ENCODE measurements at places on chromosomes 3 and 15.

GRCh38 chr3:133940536-133940935 is 44.9 kb upstream of the RAB6B start:
- DNase-seq = no peak

DNA sequence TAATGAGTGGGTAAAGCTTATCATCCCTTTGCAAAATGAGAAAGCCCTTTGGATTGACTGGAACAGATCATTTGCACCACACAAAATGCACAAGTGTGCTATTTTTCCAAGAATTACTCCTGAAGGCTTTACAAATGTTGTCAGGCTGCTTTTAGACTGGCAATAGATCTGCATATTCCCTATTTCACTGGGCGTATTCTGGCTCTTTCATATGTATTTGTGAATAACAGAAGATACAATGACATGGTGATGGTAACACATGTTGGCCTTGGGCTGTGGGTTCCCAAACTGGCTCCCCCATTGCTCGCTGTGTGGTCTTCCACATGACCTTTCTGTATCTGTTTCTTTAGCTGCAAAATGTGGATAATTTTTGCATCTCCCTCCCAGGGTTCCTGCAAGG is 303.4 kb upstream of the CHRM5 start:
- DNase-seq = no peak

DNA sequence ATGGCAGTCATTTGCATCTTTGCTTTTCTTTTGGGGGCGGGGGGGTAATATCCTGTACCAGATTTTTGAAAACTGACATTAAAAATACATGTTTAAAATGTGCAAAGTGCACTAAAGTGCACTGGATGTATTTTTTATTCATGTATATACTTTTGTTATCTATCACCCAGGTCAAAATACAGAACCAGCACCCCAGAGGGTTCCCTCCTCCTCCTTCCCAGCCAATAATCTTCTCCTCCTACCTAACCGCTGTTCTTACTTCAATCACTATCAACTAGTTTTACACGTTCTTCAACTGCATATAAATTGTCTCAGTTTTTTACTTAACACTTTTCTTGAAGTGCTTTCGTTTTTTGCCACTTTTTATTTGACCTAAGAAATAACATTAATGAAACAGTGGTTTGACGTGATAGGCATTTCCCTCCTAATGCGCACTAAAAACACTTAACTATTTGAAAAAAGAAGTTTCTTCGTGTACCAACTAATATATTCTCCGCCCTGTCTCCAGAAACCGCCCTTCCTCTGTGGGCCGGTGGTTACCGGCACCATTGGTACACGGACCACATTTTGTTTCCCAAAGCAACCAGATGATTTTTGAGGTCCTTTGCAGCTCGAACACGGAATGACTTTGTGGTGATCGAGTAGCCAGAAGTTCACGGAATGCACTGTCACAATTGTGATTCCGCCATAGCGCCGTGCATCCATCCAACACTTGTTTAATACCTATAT is 836 bp upstream of the AKAP13 start:
- no peak for DNase-seq

DNA sequence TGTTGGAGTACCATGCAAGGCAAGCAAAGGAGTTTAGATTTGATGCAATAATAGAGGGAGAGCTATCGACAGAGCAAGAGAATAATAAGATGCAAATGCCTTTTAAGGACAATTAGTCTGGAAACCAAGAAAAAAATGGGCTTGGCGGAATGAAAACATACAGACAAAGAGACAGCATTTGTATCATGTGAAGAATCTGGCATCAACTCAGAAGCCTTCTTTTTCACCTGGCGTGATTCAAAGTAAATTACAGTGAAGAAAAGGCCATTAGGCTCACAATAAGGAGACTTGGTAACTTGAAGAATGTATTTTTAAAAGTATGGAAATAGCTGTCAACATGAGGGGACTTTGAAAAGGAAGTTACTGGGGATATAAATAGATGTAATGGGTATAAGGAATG is 521.2 kb upstream of the GOLIM4 start:
- DNase-seq = peak; percentile 9

DNA sequence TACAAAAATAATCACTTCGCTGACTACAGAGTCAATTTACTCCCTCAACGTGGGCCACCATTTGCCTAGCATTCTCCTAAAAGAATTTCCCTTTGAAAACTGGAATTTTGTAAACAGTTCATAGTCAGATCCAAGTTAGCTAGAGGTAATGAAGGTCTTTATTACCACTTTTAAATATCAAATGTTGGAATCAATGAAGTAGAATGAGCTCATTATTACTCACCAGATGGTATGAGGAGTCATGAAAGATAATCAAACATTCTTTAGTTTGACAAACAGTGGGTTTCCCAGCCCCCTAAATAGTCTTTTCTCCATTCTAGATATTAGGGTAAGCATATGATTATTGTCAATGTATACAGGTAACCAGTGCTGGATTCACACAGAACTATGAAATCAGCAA is 455.7 kb upstream of the THBS1 start:
- no peak for DNase-seq

DNA sequence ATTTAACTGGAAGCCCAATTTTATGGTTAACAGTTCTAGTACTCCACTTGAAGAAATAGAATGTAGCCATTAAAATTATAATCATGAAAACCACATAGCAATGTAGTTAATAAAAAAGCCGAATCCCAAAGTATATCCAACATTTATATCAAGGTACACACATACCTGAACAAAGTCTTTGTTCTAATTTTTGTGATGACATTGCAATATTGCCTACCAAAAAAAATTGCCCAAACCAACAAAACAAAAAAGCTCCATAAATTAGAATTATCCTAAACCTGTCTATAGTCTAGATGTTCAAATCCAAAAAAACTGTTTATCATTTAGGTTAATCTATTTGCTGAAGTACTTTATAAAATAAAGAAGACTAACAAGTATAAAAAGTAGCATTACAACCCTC is 70.8 kb downstream of the CSNK1G1 start:
- DNase-seq = no peak

DNA sequence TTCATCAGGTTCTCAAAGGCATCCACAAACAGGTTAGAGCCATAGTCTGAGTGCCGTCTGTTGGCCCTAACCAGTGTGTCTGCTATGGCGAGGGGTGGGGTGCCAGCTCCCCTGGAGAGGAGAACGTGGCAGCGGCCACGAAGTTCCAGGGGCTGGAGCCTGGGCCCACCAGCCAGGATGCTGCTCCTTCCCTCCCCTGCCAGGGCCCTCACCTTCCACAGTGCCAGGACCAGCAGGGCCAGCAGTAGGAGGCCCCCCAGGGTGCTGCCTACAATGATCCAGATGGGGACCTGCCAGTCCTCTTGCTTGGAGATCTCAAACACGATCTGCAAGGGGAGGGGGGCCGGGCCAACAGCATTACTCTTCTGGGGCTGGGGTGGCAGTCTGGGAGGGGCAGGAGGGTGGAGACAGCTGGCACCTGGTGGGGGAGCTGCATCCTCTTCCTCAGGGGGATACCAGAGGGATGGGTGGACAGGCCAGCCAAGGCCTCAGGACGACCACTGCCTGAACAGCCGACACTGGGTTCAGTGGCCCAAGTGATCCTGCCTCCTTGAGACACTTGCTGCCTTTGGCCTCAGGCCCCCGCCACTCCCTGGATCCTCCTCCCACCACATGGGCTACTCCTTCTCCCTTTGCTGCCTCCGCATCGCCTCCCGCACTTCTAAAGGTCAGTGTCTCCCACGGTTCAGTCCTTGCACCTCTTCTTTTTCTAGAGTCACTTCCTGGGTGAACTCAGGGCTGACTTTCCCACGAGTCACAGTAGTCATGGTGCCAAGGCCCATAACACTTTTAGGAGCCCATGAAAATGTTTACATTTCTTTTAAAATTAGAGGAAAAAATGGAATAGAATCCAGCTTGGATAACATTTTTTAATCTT is 26.3 kb downstream of the FEM1B start:
- DNase-seq = no peak

GRCh38 chr15:84886984-84887299 is 2.5 kb downstream of the SLC28A1 start:
- DNase-seq = no peak

DNA sequence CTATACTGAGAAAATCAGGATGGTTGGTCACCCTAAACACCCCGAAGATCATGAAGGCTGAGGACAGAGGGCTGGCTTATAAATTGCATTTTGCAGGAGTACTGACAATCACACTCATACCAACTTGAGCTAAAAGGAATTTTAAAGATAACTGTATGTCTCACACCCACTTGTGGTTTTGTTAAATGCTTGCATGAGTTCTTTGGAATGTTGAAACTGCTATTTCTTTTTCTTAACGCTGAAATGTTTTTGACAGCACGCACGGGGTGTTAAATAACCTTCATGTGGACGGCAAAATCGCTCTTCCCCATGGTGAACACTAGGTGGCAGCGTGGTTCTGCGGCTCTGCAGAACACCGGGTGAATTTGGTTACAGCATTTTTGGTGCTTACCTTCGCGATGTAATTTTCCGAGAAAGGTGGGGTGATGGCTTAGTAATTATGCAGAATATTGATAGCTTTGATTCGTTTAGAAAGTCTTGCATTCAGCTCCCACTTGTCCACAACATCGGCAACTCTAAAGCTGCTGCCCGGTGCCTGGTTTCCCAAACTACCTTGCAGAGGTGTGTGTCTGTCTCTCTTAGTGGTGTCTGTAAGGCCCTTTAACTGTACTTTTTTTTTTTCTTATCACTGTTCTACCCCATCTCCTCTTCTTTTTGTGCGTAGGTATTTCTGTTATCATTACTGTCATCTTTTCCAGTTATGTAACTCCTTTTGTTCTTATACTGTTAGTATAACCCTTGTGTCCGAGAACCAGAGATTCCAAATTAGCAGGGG is 51.7 kb downstream of the ARNT2 start:
- peak; percentile 9 for DNase-seq

GRCh38 chr15:57306161-57306943 is 70.0 kb upstream of the CGNL1 start:
- DNase-seq = no peak

DNA sequence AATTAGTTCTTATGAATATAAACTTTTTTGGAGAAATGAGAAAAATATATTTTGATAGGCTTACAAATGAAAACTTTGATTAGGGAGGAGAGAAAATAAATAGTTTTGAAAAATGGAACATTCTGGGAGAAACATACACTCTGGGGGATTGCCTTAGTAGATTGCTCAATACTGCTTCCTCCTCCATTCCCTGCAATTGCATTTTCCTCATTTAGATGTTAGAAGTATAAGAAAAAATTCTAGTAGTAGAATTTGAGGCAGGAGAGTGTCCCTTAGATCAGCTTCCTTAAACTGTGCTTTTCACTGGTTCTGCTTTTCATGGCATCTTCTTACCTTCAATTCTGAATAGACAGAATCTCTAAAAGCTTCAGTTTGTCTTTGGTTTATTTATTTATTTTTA is 46.2 kb upstream of the CTDSPL2 start:
- DNase-seq = no peak

DNA sequence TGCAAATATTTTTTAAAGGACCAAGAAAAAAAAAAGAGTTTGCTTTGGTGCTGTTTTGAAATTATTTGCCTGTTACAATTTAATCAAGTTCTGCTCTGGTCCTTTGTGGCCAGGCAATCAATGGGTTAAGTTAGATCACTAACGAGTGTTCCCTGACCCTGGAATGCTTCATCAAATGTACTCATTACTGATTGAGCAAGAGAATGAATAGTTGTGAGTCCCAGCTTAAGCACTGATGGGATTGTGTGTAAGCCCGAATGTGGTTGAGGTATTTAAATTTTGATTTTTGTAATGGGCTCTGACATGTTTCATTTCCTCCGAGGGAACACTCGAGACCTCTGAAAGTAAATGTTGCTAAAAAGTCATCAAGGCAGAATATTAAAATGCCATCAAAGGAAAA is 699.1 kb downstream of the MCTP2 start:
- DNase-seq = no peak

GRCh38 chr15:40958723-40959122 is 5.5 kb downstream of the CHAC1 start:
- no peak for DNase-seq

DNA sequence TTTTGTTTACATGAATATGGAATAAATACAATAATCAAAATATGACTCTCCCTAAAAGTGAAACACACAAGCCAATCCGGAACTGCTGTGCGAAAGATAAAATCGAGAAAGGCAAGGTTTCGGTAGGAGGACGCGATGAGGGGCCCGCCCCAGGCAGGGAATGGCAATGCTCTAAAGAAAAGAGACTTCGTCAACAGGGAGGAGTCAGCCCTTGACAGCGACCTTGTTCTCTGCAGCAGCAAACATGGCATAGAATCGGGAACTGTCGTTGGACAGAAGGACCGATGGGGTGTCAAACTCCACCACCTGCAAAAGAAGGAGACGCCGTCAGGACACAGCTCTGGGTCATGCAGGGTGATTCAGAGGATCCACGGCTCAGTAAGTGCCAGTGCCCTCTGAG is 36.4 kb upstream of the PARL start:
- no peak for DNase-seq

DNA sequence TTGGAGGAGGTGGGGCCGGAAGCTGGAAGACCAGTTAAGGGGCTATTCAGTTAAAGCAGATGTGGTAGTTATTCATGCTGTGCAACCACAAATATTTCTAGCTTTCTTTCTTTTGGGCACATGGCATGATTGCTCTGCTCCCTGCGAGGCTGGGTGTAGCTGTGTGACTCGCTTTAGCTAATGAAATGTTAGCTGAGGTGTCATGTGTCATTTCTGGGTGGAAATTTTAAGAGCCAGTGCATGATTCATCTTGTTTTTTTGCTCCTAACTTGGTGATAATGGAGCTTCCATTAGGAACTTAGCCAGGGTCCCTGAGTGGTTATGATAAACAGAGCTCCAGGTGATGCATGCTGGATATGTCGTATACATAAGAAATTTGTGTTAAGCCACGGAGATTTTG is 300.6 kb downstream of the SATB1 start:
- DNase-seq = no peak

GRCh38 chr3:120227710-120228347 is 57.2 kb downstream of the GPR156 start:
- no peak for DNase-seq

- no peak for DNase-seq
These were observed 265.1 kb downstream of the FOXP1 start for GRCh38 chr3:71318458-71318827.

DNA sequence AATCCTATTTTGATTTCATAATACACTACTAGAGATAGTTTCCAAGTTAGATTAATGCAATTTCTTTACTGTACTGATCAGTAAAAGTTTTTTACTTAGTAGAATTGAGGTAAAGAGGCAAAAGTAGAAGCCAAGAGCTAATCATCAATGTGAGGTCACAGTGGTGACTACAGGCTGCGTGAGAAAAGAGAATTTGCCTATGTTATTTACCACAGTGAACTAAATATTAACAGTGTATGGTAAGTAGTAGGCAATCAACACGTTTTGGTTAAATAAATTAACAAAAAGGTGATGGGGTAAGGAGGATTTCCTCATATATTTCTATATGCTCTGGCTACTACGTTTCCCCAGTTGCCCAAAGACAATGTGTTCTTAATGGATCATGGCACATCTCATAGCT is 202.2 kb upstream of the CMC1 start:
- DNase-seq = no peak

DNA sequence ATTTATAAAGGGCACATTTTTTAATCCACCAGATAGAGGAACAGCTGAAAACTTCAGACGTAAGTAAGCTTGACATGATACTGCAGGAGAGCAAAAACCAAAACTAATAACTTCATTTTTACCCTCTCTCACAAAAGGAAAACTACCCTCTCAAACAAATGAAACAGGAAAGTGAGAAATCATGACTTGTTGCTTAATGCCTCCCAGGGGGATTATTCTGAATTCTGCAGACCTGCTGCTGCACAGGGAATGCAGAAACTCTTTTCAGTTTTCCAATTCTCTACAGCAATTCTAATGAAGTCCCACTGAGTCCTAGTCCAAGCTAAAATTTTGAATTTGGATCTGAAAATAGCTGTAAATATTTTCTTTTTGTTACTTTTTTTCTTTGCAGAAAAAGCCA is 637.1 kb upstream of the CCDC54 start:
- DNase-seq = no peak

GRCh38 chr3:107684431-107684925 is 161.7 kb downstream of the BBX start:
- DNase-seq = no peak
